ENCODE measurements at places on chromosomes 1 and 21.

DNA sequence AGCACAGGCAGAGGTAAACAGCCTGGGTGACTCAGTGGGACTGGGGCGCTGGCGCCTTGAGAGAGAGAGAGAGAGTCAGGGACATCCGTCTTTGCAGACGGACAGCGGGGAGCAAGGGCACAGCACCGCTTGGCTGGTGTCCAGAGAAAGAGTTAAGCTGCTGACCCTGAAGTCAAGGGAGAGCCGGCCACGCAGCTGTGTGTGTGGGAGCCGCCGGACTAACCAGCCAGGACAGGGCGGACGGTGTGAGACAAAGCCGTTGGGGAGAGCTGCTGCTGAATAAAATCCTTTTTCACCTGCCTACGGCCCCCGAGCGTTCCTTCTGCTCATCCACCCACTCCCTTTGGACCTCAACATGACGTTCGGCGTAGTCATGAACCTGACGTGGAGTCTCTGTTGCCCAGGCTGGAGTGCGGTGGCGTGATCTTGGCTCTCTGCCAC lies 14.5 kb downstream of the CFAP74 start:
- no peak for DNase-seq

GRCh38 chr21:36347962-36348328 lies 27.9 kb downstream of the MORC3 start:
- DNase-seq: no peak

GRCh38 chr1:110210604-110211495 lies 736 bp downstream of the KCNC4 start:
- DNase-seq: peak; percentile 41

- DNase-seq: peak; percentile 16
These were observed 75.8 kb downstream of the FOXJ3 start for GRCh38 chr1:42259059-42259738.

- DNase-seq: no peak
These were observed 3.8 kb downstream of the OR10K2 start for GRCh38 chr1:158422212-158422611.

DNA sequence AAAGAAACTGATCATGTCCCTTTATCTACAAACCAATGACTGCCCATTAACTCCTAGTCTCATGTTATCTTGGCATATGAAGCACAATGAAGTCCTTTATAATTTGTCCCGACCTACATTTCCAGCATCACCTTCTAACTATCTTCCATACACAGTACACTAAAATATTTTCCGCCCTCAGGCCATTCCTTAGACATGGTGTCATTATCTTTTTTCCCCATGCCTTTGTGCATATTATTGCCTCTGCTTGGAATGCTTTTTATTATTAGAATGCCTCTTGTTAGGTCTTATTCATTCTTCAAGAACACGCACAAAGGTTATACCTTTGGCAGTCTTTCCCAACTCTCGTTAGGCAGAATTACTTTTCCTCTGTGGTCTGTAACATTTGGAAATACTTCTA lies 39.6 kb downstream of the ATG4C start:
- DNase-seq: no peak

DNA sequence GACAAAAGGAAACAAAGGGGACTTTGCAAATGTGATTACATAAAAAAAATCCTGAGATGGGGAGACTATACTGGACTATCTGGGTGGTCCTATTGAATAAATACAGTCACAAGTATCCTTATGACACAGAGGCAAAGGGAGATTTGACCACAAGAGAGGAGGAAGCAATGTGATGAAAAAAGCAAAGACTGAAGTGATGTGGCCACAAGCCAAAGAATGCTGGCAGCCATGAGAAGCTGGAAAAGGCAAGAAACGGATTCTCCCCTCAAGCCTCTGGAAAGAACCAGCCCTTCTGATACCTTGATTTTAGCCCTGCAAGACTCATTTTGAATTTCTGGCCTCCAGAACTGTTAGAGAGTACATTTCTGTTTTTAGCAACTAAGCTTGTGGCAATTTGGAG lies 36.4 kb downstream of the OLFML2B start:
- DNase-seq: no peak

DNA sequence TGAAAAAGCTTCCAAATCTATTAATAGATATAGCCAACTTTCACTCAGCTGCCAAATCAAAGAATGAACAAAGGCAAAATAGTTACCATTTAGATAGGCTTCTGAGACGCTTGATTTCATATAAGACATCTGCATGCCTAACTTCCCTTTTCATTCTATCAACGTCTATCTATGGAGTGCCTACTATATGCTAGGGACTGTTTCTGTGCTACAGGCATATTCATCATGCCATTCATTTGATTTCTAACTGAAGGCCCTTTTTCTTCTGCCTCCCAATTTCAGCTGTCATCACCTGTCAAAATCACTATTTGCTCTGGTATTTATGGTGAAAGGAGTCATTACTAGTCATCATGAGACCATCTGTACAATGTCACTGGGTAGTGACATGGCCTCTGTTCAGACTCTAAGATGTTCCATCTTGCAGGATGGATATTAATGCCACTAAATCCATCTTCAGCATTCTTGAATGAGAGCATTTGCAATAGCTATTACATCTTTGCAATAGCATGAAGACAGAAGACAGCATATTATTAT lies 4.3 kb upstream of the KRTAP13-1 start:
- DNase-seq: no peak

GRCh38 chr1:226704169-226704937 lies 34.7 kb downstream of the ITPKB start:
- DNase-seq: no peak

- DNase-seq: no peak
These were observed 8.2 kb upstream of the TNFRSF25 start for GRCh38 chr1:6473974-6474814.

DNA sequence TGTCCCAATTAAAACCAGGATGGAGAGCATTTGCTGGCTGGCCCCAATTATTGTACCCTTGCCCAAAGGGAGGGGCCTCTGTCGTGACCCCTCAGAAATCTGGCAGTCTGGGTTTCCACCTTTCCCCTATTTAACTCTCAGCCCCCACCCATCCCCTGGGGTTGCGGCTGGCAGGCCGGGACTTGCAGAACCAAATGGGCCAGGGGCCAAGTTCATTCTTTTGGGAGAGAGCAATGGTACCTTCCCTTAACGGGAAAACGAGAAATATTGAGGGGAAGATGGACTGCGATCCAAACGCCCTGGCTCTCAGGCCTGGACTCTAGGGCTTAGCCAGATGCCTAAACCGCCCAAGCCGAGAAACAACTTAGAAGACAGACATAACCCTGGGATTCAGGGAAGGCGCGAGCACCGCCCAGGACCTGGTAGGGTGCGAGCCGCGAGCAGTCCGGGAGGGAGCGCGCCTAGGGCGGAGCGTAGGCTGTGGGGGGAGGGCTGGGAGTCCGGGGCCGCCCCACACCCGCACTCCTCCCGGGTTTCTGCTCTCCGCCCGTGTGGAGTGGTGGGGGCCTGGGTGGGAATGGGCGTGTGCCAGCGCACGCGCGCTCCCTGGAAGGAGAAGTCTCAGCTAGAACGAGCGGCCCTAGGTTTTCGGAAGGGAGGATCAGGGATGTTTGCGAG lies at the start of gene SLC27A3:
TSS of gene SLC27A3 (plus strand) at position 628 of the 678 bp plus-strand sequence. CDS start 91 bp downstream, outside the sequence.
- peak; percentile 60 for DNase-seq

DNA sequence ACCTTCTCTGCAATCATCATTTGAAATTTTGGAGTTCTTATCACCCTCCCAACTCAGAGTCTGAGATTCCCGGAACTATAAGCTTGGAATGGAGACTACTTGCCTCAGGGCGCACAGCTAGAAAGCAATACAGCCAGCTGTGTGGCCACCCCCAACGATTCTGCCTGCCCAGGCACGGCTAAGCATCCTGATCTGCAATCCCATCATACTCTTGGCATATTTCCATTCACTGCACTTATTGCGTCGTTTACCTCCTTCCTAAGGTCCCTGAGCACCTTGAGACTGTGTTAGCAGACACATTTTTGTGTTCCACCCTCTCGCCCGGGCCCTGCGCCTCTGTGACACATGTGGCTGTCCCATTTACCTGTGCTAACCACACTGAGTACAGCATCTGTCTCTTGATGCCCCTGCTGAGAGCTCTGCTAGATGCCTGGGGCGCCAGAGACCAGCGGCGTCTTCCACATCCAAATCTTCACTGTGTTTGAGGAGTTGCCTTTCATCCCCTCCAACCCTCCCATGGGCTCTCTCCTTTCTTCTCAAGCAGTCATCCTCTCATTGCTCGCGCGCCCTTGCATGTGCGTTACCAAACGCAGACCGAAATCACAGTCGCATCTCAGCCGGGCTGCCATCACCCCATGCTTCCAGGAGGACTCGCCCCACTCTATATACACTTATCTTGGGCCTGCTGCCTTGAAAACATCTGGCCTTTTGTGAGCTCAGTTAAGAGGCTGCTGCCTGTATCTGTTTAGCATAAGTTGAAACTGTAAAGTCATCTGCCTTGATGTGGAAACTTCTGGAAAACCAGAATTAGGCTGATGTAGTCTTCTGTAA lies 3.5 kb upstream of the CLDN19 start:
- no peak for DNase-seq

- DNase-seq: no peak
These were observed 107.0 kb downstream of the GALNT2 start for GRCh38 chr1:230174041-230174440.

- DNase-seq: no peak
These were observed 79.6 kb downstream of the PSMG1 start for GRCh38 chr21:39103689-39104088.

Measured in cerebellar cortex (tissue), 1 donor.